ENCODE measurements at places on chromosomes 12 and 14.

- no peak for DNase-seq
Observed at GRCh38 chr14:43956741-43957140, 550.3 kb downstream of the FSCB start.

GRCh38 chr14:33390335-33390734 lies 451.7 kb downstream of the NPAS3 start:
- no peak for DNase-seq

GRCh38 chr14:62097072-62097471 lies 334.9 kb downstream of the SNAPC1 start:
- DNase-seq: no peak

DNA sequence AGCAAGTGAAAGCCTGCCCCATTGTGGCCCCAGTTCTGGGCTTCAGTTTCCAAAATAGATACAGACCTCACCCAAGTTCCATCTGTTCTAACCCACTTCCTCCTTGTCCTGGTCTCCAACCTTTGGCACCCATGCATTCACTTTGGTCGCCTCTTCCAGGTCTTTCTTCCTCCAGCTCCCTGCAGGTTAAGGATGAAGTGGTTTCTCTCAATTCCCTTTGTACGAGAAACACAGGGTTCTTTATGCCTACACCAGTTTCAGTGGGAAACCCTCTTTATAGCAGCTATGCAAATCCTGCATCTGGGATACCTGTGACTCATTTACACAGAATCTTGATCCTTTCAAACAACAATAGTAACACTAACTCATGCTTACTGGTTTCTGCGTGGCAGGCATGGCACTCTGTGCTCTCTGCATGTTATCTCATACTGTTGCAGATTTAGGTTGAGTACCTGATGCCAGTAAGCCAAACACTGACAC lies 110.6 kb upstream of the AMIGO2 start:
- DNase-seq: peak; percentile 67

DNA sequence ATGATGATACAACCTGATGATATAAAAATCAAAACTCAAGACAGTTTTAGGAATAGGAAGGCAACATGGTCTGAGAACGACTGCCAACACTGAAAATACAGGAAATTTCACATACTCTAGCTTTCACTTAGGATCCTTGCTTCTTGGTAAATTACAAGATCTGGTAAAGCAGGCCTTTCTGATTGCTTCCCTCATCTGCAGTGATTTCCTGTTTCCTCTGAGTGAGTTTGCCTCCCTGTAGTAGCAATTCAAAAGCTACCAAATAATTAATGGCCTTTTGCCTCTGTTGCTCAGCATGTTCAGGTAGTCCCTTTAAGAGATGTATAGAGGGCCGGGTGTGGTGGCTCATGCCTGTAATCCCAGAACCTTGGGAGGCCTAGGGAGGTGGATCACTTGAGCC lies 2.0 kb upstream of the IRAK3 start:
- no peak for DNase-seq

- DNase-seq: no peak
Observed at GRCh38 chr12:124964836-124965462, 24.0 kb downstream of the DHX37 start.

DNA sequence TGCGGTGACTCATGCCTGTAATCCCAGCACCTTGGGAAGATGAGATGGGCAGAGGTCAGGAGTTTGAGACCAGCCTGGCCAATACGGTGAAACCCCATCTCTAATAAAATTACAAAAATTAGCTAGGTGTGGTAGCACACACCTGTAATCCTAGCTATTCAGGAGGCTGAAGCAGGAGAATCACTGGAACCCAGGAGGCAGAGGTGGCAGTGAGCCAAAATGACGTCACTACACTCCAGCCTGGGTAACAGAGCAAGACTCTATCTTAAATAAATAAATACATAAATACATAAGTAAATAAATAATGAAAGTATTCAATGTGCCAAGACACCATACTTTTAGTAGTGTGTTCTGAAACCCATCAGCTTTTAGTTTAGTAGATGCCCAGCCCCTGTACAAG lies 308.1 kb upstream of the FLRT2 start:
- no peak for DNase-seq

- no peak for DNase-seq
Observed at GRCh38 chr12:76049575-76050251, 18.1 kb upstream of the PHLDA1 start.

DNA sequence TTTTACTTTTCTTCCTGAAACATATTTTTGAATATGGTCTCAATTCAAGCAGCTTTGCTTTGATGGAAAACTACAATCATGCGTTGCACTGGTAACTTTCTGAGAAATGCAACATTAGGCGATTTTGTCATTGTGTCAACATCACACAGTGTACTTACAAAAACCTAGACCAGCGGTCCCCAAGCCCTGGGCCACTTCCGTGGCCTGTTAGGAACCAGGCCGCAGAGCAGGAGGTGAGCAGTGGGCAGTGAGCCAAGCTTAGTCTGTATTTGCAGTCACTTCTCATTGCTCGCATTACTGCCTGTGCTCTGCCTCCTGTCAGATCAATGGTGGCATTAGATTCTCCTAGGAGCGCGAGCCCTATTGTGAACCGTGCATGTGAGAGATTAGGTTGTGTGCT lies 163.7 kb upstream of the NOVA1 start:
- no peak for DNase-seq
